ENCODE measurements at places on chromosomes 6 and 20.

DNA sequence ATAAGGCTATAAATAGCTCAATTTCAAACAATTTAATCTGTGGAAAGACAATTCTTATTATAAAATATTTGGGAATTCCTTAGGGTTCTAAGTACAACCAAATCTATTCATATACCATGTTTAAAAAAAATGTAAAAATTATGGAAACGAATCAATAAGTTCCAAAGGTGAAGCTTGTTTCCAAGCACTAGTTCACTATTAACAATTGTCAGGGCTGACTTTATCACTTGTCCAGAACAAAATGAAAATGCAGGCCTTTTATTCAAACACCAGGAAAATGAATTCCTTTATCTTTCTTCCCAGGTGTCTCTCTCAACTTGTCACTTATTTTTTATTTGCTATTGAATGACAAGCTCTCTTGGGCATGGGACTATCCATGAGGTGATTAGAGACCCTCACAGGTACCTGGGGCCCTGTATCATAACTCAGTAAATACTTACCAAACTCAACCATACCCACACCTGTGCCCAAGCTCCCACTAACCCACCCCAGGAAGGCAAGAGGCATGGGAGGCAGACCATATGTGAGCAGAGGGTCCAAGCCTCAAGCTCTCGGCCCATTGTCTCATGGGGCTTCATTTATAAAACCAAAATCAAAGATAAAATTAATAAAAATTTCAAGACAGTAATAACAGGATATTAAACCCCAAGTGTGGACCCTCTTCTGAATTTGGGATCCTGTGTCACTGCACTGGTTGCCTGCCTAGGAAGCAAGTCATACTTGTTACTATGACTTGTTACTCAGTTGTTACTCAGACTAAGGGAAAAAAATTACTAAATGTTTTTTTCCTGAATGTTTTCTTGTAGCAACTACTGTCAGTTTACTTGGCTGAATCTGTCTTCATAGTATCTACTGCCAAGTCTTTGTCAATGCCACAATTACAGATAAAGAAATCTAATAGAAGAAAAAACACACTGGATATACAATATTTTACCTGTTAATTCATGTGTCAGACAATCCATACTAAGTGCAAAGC, 54.7 kb downstream of the PTPRK start:
- DNase-seq, result no peak

GRCh38 chr20:59001449-59002171, 5.4 kb downstream of the CTSZ start:
- DNase-seq, result no peak

DNA sequence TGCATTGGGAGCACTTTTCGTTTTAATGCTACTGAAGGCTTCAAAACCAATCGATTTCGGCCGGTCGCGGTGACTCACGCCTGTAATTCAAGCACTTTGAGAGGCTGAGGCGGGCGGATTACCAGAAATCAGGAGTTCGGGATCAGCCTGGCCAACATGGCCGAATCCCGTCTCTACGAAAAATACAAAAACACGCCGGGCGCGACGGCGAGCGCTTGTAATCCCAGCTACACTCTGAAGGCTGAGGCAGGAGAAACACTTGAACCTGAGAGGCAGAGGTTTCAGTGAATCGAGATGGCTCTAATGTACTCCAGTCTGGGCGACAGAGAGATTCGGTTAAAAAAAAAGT, 58.4 kb downstream of the TRIM38 start:
- peak; percentile 65 for DNase-seq

DNA sequence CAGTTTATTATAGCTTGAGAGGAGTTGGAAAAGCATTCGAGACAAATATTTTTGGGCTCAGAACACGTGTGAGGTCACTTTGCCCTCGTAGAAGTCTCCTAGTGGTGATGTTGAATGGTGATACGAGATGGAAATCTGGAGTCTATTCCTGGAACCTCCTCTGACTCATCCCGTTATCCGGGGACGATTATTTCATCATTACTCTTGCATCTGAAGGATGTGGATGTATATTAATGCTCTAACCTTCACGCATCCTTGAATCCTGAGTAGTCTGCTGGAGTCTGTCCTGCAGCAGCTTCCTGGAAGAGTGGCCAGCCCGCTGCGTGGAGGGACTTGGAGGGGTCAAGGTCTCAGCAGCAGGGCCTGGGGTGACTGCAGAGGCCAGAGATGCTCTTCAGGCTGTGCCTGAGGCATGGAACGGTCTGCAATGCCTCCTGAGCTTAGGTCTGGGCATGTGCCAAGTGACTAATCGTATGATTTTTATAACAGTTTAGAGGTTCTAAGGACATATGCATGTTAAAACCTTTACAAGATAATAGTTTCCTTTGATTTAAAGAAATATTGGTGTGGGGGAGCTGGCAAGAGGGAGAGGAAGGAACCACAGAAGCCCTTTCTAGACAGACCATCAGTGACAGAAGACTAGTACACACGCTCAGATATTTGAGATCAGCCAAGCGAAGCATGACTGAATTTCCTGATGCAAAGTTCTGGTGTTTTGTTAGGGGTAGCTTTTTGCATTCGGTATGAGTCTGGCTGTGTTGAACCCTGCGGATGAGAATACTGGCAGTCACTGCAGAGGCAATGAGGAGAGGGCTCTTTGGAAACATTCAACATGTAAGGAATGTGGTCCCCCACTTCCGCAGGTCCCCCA, 400.2 kb downstream of the QKI start:
- DNase-seq, result no peak

GRCh38 chr20:35000311-35000921, 44.7 kb downstream of the MYH7B start:
- DNase-seq, result no peak

GRCh38 chr6:168741942-168742782, 301.2 kb downstream of the SMOC2 start:
- no peak for DNase-seq

GRCh38 chr6:29071831-29072723, 15.0 kb downstream of the OR2B3 start:
- DNase-seq, result no peak

DNA sequence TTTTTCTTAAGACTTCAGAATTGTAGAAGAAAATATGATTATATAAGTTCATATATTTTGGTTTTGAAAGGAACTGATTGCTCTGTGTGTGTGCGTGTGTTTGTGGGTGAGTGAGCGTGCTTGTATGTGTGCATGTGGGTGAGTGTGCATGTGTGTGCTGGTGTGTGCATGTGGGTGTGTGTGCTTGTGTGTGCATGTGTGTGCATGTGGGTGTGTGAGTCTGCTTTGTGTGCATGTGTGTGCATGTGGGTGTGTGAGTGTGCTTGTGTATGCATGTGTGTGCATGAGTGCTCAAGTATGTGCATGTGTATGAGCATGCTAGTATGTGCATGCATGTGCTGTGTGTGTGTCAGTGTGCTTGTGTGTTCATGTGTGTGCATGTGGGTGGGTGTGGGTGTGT, 238.5 kb downstream of the CDC5L start:
- DNase-seq, result no peak

DNA sequence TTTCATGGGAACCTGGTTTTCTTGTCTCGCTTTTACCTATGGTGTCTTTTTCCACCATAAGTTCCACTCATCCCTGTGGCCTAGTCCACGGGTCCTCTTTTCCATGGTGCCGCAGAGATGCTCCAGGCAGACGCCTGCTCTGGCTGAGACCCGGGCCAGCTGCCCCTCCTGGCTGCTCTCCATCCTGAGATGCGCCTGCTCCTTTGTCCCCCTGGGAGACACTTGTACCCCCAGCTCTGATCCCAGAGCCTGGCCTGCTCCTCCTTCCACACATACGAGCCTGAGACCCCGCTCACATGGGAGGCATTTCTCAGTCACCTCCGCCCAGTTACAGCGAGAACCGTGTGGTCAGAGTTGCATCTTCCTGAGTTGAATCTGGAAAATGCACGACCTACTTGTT, 29.6 kb downstream of the RNASET2 start:
- DNase-seq, result no peak

DNA sequence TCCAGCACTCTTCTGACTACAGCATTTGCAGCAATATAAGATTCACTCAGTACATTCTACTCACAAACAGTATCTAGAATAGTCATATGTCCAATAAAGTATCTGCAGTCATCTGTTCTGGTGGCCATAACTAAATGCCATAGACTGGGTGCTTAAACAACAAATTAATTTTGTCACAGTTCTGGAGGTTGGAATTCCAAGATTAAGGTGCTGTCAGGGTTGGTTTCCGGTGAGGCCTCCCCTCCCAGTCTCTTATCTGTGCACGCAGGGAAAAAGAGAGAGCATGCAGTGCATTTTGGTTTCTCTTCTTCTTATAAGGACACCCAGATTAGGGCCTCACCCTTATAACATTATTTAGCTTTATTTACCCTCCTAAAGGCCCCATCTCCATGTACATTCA, 21.3 kb upstream of the NUS1 start:
- no peak for DNase-seq

- no peak for DNase-seq
These were observed 1.7 kb upstream of the EIF6 start for GRCh38 chr20:35286077-35286898.
